ENCODE measurements at places on chromosomes 7 and 10.

GRCh38 chr10:62048470-62048869 lies 147.0 kb downstream of the ARID5B start:
- DNase-seq, result no peak

- no peak for DNase-seq
These were observed 70.7 kb downstream of the MACC1 start for GRCh38 chr7:20146451-20146850.

GRCh38 chr10:97365761-97366351 lies 31.3 kb upstream of the FRAT2 start:
- DNase-seq, result no peak

DNA sequence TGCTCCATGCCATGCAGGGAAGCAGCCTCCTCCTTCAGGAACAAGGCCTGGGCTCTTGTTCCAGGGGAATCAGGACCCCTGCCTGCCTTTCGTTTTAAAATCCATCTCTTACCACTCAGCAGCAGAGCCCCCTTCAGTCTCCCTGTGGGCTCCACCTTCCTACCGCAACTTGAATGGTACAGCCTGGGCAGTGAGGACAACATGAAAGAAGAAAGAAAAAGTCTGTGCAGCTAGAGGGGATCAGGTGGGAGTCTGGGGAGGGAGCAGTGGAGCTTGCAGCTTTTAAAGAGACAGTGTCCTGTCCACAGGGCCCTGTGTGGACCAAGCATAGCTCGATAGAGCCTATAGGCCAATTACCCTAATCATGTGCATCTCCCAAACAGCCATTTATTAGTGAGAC lies 3.7 kb downstream of the PLXNA4 start:
- DNase-seq, result no peak

DNA sequence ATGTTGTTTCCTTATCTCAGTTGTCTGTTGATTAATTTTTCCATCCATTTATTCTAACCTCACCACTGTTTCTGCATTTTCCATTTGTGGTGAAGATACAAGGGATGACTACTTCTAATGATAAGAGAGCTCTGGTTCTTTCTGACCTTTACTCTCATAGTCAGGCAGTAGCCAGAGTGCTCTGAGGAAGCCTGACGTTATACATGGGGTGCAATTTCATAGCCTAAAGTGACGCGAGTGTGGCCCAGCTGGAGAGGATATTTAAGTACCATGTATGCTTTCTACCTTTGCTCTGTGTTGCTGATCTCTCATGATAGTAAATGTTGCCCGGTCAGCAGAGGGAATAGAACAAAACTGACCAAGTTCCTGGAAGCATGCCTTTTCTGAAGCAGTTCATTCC lies 33.9 kb upstream of the CYCS start:
- DNase-seq, result no peak

- no peak for DNase-seq
These were observed 22.0 kb downstream of the PROSER2 start for GRCh38 chr10:11845113-11845512.

DNA sequence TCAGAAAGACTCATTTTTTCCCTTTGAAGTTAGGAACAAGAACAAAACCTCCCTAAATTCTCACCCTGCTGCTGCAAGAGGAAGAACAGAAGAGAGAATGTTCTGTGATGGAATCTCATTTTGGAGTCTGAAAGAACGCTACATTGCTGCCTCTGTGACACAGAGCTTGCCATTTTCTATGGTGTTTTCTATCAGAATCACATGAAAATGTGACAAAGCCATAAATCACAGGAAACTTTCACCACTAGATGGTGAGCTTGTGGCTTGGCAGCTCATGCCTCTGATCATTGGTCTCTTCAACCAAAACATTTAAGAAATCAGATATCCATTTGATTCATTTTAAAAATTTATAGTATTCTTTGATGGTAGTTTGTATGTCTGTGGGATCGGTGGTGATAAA lies 82.9 kb downstream of the CADPS2 start:
- no peak for DNase-seq
